ENCODE measurements at places on chromosomes 6 and 20.

GRCh38 chr20:58458342-58459057 lies 56.7 kb downstream of the APCDD1L start:
- DNase-seq: no peak

DNA sequence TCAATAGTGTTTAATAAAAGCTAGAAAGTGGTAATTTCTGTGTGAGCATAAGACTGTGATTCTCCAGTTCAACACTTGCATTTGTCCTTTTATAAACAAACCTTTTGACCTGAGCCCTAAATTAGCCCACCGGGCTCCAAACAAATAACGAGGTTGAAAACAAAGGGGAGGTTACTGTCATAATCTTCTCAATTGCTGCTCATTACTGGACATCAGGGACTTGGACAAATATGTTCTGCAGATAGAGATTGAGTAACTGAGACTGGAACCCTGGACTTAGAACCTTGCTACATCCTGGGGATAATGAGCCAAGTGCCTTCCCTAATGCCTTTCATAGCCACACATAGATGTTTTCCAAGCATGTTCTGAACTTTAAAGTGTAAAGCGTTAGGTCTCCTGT lies 84.2 kb upstream of the PCSK2 start:
- no peak for DNase-seq

DNA sequence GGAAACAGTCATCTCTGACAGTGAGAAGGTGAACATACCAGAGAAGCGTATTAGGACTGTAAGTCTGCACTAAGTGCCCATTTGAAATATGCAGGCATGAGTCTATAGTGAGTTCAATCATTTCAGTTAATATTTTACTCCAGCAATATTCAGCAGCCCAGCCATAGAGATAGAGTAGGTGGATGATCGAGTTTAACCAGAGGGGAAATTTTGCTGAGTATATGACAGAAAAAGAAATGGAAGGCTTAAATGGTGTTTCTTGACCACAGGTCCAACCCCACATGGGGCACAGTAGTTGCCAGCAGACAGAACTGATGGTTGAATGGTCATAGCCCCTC lies 39.8 kb downstream of the KIF6 start:
- no peak for DNase-seq

GRCh38 chr6:43788301-43788700 lies 18.3 kb downstream of the VEGFA start:
- no peak for DNase-seq

DNA sequence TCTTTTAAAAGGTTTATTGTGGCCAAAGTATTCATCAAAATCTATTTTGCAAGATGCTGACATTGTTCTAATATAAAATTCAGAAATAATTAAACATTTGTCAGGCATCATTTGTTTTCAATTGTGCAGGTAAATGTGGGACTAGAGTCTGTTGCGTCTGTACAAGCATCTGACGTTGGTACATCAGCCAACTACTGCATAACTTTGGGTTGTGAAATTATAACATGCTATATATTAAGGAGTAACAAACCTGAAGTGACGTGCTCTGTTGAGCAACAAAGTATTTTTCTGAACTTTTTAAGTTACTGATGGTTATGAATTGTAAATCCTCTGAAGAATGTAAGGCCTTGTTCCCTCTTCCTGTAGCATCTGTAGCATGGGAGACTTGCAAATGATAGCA lies 66.0 kb downstream of the RNF182 start:
- no peak for DNase-seq

DNA sequence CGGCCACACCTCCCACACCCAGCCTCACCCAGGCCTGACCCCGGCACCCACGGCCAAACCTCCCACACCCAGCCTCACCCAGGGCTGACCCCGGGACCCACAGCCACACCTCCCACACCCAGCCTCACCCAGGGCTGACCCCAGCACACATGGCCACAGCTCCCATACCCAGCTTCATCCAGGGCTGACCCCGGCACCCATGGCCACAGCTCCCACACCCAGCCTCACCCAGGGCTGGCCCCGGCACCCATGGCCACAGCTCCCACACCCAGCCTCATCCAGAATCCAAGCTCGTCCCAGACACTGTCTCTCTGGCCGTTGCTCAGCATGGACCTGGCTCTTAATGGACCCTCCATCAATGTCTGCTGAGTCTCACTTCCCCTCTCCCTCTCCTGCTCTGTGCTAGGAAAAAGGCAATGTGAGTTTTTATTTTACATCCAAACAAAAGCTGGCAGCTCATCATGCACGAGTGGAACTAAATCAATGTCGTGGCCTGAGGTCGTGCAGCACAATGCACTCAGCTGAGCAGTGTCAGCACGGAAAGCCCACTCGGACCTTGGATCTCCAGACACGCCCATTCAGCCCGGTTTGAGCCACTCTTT lies 36.1 kb downstream of the NINL start:
- DNase-seq: no peak

GRCh38 chr20:63966944-63967322 lies 2.8 kb downstream of the ZNF512B start:
- DNase-seq: no peak

GRCh38 chr6:116550796-116551195 lies 2.8 kb upstream of the CALHM4 start:
- no peak for DNase-seq

DNA sequence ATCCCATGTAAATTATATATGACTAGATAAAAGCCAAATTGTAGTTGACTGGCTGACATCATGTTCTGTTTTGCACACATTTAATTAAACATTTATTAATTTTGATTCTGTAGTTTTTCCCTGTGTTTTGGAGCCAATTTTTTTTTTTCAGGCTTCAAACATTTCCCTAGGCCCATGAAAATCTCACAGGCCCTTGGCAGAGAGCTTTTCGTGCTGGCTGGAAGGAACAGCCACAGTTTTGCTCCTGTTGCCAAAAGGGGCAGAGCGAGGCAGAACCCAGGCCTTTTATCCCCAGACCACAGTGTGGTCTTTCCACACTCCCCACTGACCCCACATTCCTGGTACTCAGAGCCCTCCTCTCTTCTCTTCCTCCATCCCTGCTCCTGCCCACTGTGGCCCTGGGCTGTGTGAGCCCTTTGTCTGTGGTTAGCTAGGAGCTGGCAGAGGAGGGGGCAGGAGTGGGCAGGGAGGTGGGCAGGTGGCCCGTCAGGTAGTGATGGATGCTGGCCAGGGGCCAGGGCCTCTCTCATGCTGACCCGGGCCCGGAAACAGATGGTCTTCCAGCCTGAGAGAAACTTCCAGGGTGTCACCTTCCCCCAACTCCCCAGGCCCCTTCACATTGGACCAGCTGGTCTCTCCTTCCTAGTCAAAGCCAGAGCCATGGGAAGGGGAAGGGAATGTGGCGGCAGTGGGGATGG lies 19.4 kb upstream of the CCM2L start:
- DNase-seq: no peak

GRCh38 chr6:2749969-2750600 lies 637 bp downstream of the MYLK4 start:
- DNase-seq: peak; percentile 40

DNA sequence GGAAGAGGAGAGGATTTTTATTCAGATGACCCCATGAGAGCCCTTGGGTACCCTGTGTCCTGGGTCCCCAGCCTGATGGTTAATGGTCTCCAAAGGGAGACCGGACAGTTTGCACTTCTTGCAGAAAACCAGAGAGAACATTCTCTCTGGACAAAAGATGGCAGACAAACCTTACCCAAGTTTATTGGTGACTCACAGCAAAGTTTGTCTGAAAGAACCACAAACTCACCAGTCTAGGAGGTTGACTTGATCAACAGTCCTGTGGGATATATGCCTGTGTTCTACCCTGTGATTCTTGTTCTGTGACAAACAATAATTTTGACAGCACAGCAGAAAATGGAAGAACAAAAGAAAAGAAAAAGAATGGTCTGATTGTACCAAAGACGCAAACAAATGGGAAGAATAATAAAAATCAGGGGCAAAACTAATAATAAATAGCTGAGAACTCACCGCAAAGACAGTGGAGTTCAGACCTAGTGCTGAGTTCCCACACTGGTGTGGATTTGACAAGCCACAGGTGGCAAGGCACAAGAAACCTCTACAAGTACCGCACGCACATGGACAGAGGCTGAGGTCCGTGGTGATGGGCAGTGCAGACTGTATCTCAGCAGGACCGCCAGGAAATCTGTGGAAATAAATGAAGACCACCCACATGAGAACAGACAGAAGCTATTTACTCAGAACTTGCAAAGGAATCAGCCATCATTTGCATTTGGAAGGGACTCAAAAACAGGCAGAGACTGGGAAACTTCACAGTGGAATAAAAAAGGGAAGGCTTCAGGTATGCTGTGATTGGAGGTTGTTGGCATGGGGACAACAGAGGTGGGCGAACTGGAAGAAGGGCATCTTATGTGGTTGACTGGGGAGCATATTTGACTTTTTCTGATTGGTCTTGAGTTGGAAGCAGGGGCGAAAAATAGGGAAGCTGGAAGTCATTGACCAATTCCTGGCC lies 246.3 kb upstream of the RNF24 start:
- DNase-seq: no peak

- no peak for DNase-seq
Measured at GRCh38 chr6:74925683-74926082, 280.2 kb downstream of the COL12A1 start.

GRCh38 chr20:63290677-63291472 lies 2.1 kb upstream of the COL20A1 start:
- DNase-seq: no peak

GRCh38 chr20:44616604-44616964 lies 34.2 kb downstream of the PKIG start:
- no peak for DNase-seq

DNA sequence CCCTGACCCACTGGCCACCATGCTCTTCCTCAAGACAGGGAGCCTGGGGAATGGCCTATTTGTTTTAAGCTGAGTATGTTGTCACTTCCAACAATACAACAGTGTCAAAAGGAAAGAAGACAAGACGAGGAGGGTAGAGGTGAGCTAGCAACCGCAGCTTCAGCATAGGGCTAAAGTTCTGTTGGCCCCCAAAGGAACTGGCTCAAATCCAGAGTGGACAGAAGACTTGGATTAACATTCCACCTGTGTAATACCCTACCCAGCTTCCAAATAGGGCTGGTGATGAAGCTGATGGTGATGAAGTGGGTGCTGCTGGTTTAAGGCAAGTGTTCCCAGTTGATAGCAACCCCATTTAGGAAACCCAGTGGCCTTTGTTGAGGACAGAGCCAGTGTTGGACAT lies 31.7 kb upstream of the KCNK5 start:
- no peak for DNase-seq

DNA sequence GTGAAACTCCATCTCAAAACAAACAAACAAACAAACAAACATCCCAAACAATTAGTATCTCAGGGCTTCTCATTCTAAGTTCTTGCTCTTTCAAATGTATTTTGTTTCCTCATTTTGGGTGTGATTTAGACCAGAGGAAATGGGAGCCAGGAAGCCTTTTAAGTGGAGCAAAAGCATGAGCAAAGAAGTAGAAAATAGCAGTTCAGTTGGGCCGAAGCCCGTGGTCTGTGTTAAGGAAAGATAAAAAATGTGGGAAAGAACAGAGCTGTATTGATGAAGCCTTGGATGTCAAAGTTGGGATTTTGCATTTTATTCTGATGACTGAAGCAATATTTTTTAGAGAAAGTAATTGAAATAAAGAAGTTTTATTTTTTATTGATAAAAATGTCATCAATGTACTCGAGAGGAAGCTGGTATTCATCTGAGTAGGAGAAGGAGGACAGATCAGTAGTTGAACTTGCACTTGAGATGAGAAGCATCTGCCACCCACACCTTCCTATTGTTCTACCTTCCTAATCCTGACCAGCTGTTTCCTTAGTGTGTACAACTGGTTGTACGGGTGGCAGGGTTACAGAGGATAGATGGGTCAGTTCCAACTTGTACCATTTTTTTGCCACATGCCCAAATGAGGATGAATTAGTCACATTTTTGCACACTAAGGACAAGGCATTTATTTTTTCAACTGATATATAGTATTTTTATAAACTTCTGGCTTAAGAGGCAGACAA lies 56.1 kb downstream of the KIAA0408 start:
- DNase-seq: no peak

DNA sequence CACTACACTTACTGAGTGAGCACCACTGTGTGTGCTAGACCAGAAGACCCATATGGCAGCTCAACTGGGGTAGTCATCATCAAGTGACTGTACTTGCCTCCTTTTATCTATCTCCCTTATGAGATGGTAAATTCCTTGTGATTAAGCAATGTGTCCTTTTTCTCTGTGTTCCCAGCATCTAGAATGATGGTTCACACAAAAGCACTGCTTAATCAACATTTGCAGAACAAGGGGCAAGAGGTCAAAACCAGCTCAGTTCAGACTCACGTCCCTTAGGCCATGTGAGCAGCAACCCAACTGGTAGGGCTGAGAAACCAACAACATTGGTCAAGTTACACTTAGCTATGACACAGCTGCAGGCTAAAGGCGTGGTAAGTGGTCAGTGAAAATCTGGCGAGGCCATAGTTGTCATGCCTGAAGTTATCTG lies 10.0 kb downstream of the TRAM2 start:
- DNase-seq: no peak

DNA sequence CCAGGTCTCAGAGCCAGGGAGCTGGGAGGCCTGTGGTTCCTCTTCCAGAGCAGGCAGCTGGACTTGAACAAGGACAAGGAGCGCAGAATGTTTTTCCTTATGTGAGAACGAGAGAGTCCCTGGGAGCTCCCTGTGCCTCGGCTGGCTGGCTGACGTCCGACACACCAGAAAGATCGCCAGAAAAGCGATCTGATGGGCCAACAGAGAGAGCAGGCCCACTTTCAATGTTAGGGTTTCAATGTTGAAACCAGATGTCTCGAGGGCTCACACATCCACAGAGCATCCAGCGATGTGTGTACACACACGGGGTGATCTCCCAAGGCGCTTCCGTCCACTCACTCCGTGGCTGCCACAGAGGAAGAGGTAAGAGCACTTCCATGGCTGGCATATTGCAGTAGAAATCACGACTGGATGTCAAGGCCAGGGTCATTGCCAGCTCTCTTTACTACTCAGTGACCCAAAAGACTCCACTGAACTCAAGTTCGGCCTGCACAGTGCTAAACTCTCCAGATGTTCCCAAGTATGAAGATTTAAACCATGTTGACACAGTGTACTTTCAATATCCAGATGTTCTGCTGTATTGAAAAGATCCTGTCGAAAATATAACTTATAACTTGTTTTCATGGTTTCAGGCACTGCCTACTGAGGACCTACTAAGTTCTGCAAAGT lies 70.8 kb upstream of the FOXC1 start:
- no peak for DNase-seq

GRCh38 chr6:63804381-63804956 lies 168.9 kb downstream of the PHF3 start:
- no peak for DNase-seq

GRCh38 chr6:3247255-3248146 lies 11.2 kb upstream of the PSMG4 start:
- peak; percentile 48 for DNase-seq

GRCh38 chr6:30267423-30267822 lies 54.2 kb upstream of the TRIM26 start:
- DNase-seq: no peak

- peak; percentile 70 for DNase-seq
Measured at GRCh38 chr6:39339868-39340550, 17.5 kb upstream of the KCNK16 start.

DNA sequence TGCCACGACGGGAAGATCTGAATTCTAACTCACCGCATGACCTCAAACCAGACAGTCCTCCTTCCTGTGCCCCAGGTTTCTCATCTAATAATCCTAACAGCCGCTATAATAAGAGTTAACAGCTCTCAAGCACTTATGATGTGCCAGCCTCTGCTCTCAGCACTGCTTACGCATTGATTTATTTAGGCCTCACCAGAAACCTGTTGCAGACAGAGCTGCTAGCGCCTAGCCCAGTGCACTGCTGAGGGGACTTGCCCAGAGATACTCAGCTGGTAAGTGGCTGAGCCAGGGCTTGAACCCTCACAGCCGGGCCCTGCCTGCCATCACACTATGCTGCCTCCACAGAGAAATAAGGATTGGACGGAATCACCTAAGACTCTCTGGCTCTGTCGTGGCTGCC lies 37.7 kb downstream of the GRM4 start:
- DNase-seq: no peak
